NCI-H226 (cell line): ENCODE measurements at places on chromosomes 5 and 9.
A peak's percentile ranks its signal among the peaks of the same experiment; 100 is the strongest.

DNA sequence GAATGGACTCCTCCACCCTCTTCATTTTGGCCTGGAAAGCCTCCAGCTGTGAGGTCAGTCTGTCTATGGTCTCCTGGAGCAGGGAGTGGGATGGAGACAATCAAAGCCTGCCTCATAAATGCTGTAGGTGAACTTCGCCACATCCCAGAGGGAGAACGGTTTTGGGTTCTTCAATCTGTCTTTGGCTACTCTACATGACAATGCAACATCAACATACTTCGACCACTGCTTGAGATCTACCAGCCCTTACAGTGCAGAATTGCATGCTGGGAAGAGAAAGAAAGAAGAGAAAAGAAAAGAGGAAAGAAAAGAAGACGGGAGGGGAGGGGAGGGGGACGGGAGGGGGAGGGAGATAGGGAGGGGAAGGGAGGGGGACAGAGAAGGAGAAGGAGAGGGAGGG is 28.5 kb upstream of the ANXA6 start:
- DNase-seq, result no peak

- DNase-seq, result no peak
Measured at GRCh38 chr5:82522897-82523296, 244.7 kb upstream of the RPS23 start.

DNA sequence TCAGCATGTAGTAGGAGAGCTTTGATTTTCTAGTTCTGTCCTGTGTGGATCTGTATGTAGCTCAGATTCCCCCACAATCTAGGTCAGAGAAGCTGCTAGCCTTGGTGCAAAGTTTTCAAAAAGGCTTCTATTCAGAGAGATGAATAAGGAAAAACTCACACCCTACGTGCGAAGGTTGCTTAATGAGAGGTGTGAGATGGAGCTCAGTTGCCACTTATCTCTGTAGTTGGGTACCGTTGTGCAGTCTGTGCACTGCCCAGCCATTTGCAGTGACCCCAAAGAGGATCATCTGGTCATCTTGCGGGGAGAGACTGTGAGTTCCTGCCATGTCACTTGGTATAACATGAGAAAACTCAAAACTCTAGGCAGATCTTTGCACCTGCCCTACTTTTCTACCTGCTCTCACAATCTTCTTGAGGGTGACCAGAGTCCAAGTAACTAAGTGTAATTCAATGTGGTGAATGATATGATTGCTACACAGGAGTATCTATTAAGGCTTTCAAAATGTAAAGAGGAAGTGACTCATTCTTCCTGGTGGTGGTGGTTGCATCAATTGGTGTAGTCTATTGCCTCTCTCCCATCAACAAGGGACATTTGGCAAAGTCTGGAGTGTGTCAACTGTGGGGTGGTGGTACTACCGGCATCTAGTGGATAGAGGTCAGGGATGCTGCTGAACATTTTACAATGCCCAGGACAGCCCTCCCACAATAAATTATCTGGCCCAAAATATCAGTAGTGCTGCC is 65.2 kb downstream of the TMC1 start:
- DNase-seq, result peak; percentile 82

GRCh38 chr9:91118704-91119025 is 243.1 kb downstream of the AUH start:
- no peak for DNase-seq

- DNase-seq, result peak; percentile 28
Measured at GRCh38 chr9:120928483-120929228, 2.1 kb upstream of the TRAF1 start.

GRCh38 chr9:132099741-132100407 is 20.2 kb upstream of the MED27 start:
- no peak for DNase-seq

DNA sequence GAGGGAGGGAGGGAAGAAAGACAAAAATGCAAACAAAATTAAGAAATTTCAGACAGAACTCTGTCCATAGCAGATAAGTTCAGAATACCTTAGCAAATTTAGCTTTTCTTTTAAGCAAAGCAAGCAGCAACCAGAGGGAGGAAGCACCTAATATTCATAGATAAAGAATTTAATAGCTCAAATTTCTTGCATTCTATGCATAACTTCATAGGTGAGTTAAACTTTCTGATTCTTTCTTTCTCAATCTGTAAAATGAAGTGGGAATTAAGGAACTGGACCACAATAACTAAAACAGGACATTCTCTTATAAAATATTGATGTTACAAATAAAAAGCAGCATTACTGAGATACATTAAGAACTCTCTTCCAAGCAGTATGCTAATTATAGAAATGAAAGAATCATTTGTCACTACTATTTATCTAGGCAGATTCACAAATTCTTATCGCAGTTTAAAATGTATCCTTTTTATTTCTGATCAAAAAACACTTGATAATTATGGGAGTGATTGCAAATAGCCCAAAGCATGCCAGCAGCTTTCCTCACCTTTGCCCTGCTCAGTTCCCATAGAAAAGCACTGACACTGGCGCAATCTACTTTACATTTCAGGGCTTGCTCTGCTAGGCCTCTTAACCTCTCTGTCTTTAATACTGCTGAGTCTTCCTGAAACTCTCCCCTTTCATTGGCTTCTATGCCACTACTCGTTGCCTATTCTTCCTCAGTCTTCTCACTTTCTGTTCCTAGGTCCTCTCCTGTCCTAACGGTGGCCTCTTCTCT is 341.8 kb downstream of the PIK3R1 start:
- DNase-seq, result peak; percentile 59

DNA sequence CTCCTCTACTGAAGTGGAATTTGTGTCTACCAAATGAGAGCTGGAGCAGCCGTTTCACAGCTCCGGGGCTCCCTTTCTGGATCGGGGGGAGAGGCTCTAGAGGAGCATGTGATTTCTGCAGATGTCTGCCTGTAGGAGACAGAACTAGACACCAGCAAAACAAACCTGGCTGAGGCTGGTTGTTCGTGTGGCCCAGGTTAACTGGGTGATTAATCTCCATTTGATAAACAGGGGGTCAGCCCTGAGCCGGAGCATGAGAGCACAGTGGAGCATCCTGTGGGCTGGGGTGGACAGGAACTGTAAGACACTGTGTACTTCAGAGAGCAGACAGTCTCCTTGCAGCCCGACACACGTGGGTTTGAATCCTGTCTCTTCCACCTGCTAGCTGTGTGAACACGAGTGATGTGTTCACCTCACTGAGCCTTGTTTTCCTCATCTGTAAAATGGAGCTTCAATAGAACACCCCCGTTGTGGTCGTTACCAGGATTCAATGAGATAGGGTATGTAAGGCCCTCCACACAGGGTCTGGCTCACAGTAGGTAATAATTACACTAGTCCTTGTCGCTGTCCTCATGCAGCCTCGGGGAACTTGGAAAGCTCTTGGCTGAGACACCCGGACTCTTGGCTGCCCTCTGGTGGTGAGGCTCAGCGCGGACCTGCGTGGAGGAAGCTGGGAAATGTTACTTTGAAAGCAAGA is 12.9 kb downstream of the CXCL14 start:
- DNase-seq, result peak; percentile 29

- peak; percentile 72 for DNase-seq
Measured at GRCh38 chr5:74516211-74516636, 124.3 kb downstream of the ENC1 start.

- DNase-seq, result no peak
Measured at GRCh38 chr9:2043881-2044462, 28.8 kb downstream of the SMARCA2 start.

- no peak for DNase-seq
Measured at GRCh38 chr5:75438722-75439121, 72.7 kb downstream of the CERT1 start.

- DNase-seq, result no peak
Measured at GRCh38 chr5:113378514-113378913, 56.3 kb downstream of the TSSK1B start.

DNA sequence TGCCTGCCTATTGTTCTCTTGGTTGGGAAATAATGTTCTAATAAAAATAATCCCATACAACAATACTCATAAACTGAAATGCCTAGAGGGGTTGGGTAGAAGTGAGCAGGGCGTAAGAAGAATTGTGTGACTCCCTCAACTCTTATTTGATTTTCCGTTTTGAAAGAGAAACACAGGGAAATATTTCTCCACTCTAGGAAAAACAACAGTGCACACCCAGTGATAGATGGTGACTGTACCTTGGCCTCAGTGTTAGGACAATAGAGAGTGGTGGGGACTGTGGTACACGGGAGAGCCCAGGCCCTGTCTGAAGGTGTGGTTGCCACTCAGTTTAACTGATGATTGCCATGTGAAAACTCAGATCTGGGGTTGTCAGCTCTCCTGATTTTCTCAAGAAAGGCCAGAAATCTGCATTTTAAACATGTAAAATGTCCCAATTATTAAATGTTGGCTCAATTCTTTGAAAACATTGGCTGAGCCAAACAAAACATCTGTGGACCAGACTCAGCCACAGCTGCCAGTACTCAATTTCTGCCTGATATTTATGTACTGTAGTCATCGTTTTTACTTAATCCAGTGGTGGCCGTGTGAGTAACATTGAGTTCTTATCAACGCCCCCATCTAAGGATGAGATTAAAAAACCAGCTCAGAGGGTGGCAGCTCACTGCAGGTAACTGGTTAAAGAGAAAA is 103.8 kb upstream of the ZNF618 start:
- no peak for DNase-seq

DNA sequence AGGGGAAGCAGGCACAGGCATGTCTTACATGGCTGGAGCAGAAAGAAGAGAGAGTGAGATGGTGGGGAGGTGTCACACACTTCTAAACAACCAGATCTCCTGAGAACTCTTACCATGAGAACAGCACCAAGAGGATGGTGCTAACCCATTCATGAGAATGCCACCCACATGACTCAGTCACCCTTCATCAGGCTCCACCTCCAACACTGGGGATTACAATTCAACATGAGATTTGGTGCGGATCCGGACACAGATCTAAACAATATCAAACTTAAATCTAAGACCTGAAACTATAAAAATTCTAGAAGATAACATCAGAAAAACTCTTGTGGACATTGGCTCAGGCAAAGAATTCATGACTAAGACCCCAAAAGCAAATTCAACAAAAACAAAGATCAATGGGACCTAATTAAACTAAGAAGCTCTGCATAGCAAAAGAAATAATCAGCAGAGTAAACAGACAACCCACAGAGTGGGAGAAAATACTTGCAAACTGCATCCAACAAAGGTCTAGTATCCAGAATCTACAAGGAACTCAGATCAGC is 65.4 kb downstream of the SPATA31C2 start:
- DNase-seq, result no peak
